ENCODE measurements at places on chromosomes 2 and 18.

DNA sequence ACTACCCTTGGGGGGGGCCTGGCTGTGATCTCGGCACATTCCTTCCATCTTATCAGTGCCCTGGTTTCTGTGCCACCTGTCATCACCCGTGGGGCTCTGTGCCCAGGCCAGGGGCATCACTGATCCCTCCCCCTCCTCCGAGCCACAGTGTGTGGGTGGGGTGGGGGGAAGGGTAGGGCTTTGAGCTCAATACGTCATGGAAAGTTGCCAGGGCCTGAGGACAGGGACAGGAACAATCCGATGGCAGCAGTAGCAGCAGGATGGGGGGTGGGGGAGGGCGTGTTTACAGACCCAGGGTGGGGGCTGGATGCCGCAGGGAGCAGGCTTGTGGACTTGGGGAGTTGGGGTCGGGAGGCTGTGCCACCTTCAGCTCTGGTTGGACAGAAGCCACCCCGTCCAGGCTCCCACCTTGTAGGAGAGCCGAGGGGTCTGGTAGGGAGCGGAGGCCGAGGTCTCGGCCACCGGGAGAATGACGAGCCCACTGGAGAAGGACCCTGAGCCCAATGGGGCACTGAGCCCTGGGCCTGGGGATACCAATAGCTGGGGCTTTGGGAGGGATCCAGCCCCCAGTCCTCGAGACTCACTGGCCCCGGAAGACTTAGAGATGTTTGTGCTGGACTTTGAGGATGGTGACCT, 3.5 kb downstream of the SLC4A3 start:
- no peak for DNase-seq

DNA sequence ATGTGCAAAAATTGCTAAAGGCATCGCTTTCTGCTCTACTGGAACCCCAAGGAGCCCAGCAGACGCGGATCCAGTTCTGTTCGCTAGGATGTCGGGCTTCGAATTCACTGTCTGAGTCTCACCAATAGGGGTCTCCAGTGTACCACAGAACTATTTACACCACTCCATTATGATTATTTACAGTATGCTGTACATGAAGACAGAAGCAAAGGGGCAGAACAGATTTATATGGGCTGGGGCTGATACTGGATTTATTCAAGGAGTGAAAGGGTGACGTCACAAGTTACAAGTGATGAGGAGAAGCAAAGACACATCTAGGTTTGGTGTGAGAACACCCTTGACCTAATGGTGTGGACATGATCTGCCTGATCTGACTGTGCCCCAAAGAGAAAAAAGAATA, 185.3 kb upstream of the ATP5MC3 start:
- peak; percentile 80 for DNase-seq

- DNase-seq, result no peak
Measured at GRCh38 chr2:17107871-17108270, 410.4 kb downstream of the RAD51AP2 start.

GRCh38 chr2:237931205-237931721, 35.6 kb upstream of the UBE2F start:
- no peak for DNase-seq

DNA sequence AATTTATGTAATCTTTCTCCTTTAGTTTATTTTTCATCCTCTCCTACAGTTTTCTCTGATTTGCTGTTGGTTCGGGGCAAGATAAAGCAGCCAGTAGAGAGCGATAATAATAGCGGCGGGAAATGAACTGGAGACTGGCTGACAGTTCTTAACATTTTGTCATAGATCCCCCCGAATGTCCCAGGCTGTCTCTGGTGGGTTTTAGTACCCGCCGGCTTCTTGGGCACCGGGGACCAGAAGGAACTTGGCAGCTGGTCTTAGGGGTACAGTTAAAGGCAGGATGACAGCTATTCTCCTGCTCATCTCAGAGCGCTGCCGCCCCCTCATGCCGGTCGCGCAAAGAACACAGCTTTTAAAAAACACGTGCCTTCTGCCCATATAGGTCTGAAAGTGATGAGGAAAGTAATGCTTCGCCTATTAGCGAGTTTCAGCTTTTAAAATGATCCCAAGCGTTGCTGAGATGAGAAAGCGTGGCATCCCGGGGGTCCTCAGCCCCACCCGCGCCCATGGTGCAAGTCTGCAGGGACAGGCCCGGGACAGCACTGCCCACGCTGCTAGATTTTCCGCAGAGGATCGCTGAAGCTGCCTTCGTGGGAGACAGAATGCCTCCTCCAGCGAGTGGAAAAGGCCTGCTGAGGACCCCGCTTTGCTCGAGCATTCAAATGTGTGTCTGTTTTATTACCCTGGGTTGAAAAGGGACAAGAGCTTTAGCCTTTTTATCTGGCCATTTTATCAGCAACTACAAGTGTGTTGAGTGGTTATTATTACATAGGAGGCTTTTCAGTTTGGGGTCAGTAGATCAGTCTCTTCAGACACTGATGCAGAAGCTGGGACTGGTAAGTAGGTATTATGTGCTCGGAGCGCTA, 3.8 kb downstream of the ONECUT2 start:
- DNase-seq, result peak; percentile 81

GRCh38 chr2:226643946-226644282, 155.7 kb downstream of the IRS1 start:
- peak; percentile 30 for DNase-seq

GRCh38 chr2:155273323-155273722, 574.8 kb downstream of the KCNJ3 start:
- DNase-seq, result no peak

DNA sequence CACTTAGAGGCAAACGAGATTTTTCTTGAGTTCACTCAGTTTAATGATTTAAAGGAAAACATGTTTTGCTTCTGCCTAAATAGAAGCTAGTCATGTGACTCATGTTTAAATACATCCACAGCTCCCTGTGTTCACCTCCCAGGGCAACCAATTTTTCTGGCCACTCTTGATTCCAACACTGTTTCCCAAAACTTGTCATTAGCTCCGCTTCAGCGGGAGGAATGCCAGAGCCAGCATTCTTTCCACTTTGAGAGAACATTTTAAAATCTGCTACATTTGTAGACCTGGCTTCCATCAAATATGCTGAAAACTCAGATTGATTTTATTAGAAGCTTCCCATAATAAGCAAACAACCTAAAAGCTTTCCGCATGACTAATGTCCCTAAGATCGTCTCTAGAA, 2.8 kb upstream of the CYS1 start:
- DNase-seq, result no peak

GRCh38 chr2:237122214-237122666, 36.6 kb downstream of the COPS8 start:
- peak; percentile 29 for DNase-seq

- peak; percentile 78 for DNase-seq
Measured at GRCh38 chr2:144522897-144523595, 3.1 kb upstream of the ZEB2 start.

DNA sequence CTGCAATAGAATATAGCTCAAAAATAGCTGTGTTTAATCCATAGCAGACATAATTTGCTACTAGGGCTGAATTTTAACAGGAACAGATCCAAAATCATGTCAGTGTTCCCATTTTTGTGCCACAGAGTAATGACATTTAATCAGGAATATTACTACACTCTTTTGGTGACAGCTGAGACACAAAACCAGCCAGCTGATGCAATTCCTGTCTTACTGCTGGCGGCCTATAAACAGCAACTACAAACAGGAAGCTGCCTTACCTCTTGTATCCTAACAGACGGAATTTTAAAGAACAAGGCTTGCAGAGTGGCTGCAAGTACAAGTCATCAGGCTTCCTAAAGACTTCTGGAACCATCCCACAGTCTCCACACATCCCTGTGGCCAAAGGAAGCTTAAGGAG, 218.1 kb downstream of the ZNF521 start:
- no peak for DNase-seq

- no peak for DNase-seq
Measured at GRCh38 chr18:79502782-79503181, 107.1 kb downstream of the NFATC1 start.

GRCh38 chr2:33673937-33674336, 74.8 kb upstream of the FAM98A start:
- DNase-seq, result no peak

DNA sequence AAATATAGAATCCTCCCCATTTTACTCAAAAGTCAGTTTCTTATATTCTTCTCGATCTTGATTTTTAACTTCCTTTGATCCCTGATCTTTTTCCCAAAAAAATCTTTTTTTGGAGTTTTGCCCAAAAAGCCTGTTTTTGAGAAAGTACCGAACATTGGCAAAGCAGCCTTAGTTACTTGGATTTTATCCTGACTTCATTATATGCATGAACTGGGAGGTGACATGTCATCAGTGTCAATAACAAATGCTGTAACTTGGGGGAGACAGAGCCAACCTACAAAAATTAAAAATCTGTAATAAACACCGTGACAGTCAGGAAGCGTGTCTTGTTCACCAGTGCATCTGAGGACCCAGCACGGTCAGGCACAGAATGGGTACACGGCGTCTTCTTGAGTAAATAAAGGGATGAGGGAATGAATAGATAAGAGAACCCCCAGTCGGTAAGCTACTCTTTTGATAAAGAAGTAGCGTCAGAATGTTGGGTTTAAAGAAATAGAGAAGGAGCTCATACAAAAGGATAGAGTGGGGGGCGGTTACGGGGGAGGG, 24.9 kb downstream of the TRAPPC12 start:
- DNase-seq, result no peak

DNA sequence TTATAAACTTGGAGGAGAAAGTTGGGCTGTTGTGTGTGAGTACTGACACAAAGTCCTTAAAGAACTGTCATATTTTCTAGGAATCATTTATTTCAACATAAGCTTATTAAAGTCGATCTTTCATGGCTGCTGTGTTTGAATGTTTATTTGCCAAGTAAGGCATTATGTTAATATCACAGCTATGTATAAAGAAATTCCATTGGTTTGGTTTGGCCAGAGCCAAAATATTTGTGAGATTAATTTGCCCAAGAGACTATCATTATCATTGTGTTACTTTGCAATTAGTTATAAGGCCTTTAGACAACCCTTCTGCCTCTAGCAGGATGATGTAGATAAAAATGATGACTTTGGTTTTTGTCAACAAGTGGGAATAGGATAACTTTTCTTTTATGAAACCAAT, 240.6 kb upstream of the NT5C1B start:
- DNase-seq, result no peak

GRCh38 chr18:49169037-49169521, 218.3 kb upstream of the SMAD7 start:
- DNase-seq, result no peak

GRCh38 chr2:101474731-101475384, at the start of gene RFX8:
TSS of gene RFX8 (minus strand) at chr2:101475112. CDS start at chr2:101466848, 8,264 bp downstream.
- peak; percentile 36 for DNase-seq

- DNase-seq, result no peak
Measured at GRCh38 chr18:79896738-79897137, 54.7 kb downstream of the SLC66A2 start.

GRCh38 chr2:120418174-120418787, 72.3 kb downstream of the INHBB start:
- no peak for DNase-seq

DNA sequence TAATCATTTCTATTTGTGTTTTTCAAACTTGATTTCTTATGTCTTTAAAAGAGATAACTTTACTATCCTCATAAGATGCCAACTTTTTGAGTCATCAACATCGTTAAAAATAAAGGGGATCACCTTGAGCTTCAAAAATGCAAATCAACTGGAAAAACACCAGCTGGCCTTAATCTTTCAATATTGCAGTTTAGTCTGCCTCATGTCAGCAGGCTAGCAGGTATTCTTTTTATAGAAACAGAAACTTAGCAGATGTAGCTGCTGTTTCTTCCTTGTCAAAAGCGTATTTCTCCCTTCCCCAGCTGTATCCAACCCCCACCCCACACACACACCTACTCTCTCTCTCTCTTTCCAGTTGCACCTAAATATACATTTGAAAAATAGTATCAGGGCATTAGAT, 154.1 kb upstream of the ZNF804A start:
- no peak for DNase-seq

Measured in retina (tissue), 1 donor.